ENCODE measurements at places on chromosomes 12 and 14. TPM values are rescaled to one million over a fixed set of nuclear protein-coding genes. Genes with fewer than 3 reads are reported as not detected.

DNA sequence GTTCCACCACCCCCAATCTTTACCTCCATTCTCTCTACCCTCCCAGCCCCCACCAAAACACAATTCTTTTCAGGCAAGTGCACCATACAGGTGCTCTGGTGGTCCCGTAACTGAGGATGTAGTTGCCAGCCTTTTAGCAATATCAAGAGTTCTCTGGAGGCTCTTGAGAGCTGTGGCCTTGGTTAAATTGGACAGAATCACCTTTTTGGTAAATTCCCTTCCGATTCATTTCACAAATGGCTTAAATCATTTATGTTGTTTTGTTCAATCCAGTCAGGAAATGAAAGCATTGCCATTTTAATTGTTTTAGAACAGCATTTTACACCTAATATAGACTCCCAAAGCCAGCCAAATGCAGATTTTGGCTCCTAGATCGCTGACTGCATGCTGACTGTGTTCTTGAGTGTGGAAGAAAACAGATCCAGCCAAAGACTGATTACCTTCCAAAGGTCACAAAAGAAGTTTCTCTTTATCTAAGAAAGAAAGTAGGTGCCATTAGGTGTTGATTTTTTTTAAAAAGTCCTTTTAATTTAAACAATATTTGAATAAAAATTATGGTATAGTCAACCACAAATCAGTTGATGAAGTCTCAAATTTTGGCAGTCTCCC lies 25.6 kb downstream of the CRADD start:
- H3K36me3 ChIP-seq, result no peaks in the 10 kb centered on the region
- H3K27me3 ChIP-seq, result no peaks in the 10 kb centered on the region
- no peak for DNase-seq
- H3K4me3 ChIP-seq, result no peak overlapping the region

- H3K27me3 ChIP-seq, result no peaks in the 10 kb centered on the region
- H3K4me1 ChIP-seq, result peaks cover 12% of the 10 kb centered on the region
- H3K4me3 ChIP-seq, result no peak overlapping the region
- H3K27ac ChIP-seq, result no peak overlapping the region
- DNase-seq, result no peak
Observed at GRCh38 chr14:52350445-52350844, 36.3 kb downstream of the PTGER2 start.

GRCh38 chr14:50786751-50787464 lies 44.1 kb downstream of the NIN start:
- no peaks in the 10 kb centered on the region for H3K4me1 ChIP-seq
- no peak overlapping the region for H3K4me3 ChIP-seq
- no peak for DNase-seq
- no peaks in the 10 kb centered on the region for H3K27me3 ChIP-seq
- no peaks in the 10 kb centered on the region for H3K36me3 ChIP-seq

DNA sequence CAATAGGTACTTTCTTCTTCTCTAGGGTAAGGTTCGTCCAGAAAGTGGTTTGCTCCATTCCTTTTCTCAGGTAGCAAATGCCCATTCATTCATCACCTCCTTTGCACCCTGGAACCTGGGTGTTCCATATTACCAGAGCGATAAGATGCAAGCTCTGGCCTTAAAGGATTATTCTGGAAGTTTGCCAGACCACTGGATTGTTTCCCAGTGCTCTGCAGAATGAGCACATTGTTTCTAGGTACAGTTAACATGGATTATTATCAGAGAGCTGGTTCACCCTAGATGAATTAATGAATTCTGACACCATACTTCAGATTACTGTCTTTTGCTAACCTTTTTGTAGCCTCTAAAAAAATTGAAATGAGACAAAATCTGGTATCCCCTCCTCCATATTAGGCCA lies 170.9 kb upstream of the BMP4 start:
- H3K36me3 ChIP-seq, result no peaks in the 10 kb centered on the region
- H3K27me3 ChIP-seq, result no peaks in the 10 kb centered on the region
- H3K27ac ChIP-seq, result no peak overlapping the region
- no peaks in the 10 kb centered on the region for H3K4me1 ChIP-seq

DNA sequence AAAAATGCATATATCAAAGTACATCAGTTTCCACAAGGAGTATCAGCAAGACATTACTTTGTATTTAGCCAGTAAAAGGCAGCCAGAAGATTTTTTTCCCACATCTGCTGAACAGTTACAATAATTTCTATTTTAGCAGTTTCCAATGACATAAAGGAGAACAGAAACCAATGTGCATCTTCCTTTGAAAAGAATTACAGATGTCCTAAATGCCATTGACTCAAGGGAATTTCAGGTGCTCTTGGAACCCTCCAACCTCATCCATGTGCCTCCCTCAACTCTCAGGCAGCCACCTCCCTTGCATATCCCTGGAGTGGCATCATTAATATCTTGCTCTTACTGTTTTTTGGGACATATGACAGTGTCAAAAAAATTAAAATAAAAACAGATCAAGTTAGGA lies 62.2 kb upstream of the ST8SIA1 start:
- peaks cover 5% of the 10 kb centered on the region for H3K27me3 ChIP-seq
- no peak overlapping the region for H3K27ac ChIP-seq
- no peak for DNase-seq
- H3K4me3 ChIP-seq, result no peak overlapping the region

SLC25A29 gene
- total RNA-seq, result 16.2 TPM

STON2 gene
- total RNA-seq, result 87.8 TPM

Data from uterus (tissue), 4 donors.